Mucosa of gallbladder (tissue), 1 donor: ENCODE measurements at places on chromosomes 11 and 22. TPM values are rescaled to one million over a fixed set of nuclear protein-coding genes. Genes with fewer than 3 reads are reported as not detected.

DNA sequence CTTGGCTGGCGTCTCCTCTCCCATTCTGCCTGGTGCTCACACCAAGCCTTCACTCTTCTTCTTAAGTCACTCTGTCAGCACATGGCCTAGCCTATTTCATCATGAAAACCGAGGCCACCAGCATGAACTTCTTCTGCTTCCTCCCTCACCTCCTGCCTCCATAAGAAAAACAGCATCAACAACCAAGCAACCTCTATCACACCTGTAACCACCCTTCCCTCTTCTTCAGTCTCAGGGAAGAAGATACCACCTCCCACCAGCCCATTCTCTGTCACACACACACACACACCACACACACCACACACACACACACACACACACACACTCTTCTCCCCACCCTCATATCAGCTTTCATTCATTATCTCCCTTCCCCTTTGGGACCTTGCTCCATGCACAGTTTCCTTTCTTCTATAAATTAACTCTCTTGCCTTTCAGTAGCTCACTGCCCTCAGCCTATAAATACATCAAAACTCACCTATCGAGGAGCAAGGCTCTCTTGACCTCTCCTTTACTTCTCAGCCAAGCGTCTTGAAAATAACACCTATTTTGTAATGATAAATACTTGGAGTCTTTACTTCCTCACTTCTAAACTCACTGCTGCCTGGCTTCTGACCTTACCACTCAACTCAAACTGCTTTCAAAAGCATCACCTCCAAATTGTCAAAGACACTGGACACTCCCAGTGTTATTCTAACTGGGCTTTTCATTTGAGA is 36.6 kb downstream of the SC5D start:
- no peak for DNase-seq

DNA sequence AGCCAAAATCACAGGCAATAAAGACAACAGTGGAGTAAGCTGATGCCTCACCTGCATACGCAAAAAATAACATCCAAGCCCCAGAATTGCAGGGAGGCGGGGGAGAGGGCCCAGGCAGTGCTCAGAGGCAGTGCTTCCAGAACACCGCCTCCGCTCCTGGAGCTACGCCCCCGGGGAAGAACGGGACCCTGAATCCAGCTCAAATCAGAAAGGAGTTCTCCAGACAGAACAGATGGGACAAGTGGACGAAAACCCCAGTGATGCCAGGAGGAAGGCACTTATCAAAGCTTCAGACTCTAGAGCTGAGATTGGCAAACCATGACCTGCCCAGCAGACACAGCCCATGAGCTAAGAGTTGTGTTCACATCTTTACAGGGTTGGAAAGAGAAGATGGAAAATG is 683.9 kb downstream of the TBC1D22A start:
- no peak for DNase-seq

DNA sequence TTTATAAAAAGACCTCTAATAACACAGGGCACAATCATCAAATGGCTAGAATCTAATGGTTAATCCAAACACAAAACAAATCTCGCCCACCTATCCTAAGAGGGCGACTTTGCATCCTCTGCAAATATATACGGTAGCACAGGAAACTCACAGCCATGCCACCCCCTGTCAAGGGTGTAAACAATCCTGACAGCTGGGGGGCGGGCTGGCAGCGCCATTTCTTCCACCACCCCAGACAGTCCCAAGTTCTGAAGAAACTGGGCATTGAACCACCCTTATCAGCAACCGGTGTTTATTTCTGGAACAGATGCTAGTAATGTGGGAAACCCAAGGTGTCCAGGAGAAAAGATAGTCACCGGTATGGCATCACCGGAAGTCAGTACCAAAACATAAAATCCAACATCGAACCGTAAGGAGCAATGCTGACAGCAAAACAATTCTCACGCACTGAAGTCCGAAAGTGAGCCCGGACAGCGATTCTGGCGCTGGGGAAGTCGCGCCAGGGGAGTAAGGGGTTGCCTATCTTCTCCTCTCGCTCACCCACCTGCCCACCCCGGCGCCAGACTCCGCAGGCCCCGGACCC is 825 bp downstream of the FBXO3 start:
- DNase-seq: no peak

Gene P2RY6
- total RNA-seq: 2.9 TPM

Gene TCN1
- total RNA-seq: 39.4 TPM

Gene SEC14L2
- total RNA-seq: 35.4 TPM
